Activated naive CD4-positive, alpha-beta T cell treated with anti-CD3 and anti-CD28 coated beads for 36 hours (primary cell): ENCODE measurements at places on chromosomes 11 and 22. TPM values are rescaled to one million over a fixed set of nuclear protein-coding genes. Genes with fewer than 3 reads are reported as not detected.

The SCGB1D2 gene
- total RNA-seq, result not detected

DNA sequence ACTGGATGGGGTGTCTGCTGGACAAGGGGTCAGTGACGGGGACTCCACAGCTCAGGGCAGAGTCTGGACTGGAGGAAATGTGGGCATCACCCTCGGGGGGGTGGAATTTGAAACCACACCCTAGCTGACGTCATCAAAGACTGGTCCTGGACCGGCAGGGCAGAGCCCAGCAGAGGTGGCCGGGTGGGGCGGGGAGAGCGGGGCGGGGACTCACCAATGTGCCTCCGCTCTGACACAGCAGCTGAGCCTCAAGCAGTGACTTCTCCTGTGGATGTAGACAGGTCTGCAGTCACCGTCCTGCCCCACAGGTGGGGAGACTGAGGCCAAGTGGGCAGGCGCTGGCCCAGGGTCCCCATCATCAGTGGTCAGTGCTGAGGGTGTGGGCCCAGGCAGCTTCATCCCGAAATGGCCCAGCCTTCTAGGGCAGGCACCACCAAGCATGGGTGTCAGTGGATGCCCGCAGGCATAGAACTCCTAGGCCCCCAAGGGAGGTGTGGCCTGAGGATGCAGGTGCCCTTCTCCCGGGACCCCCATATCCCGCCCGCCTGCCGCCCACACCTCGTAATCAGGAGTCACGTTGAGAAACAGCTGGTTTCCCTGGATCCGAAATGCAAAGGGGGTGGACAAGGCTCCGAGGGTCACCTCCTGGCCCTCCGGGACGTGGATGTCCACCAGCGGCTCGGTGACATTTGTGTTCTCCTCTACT lies 603 bp downstream of the CDHR5 start:
- H3K4me1 ChIP-seq, result peaks cover 16% of the 10 kb centered on the region
- peaks cover 27% of the 10 kb centered on the region for H3K27me3 ChIP-seq
- DNase-seq, result no peak

The TMEM191C gene
- total RNA-seq, result 0.22 TPM

The VWCE gene
- total RNA-seq, result 6.6 TPM

DNA sequence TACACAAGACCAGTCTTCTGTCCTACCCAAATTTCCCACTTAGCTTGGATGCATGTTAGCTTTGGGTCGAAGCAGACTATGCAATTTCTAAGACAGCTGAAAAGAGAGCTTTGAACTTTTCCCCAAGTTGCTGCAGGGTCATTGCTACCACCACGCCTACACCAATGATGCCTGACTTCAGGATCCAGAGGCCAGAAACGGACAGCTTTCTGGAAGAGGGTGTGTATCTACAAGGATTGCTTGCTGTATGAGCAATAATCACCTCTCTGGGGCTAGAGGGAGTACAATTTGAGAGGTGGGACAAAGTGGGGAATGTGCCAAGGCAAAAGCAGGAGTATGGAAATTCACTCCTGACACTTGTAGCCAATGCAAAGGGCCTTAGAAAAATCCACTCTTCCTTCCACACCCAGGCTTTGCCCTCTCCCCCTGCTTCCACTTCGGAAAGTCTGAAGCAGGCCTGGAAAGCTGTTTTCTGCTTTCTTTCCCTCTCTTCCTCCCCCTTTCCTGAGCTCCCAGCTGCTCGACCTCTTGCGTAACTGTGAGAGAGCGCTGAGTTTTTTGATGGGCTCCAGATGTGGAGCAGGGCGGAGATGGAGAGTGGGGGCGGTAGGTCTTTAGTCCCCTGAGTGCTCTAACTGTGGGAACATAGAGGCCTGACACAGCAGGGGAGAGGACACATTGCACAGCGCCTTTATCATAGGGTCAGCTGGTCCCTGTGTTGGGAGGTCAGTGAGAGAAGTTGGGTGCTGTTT lies 2.1 kb upstream of the PHLDB1 start:
- no peak overlapping the region for H3K4me3 ChIP-seq
- no peak overlapping the region for H3K27ac ChIP-seq
- peaks cover 16% of the 10 kb centered on the region for H3K27me3 ChIP-seq
- H3K4me1 ChIP-seq, result peaks cover 16% of the 10 kb centered on the region

The SLC22A6 gene
- total RNA-seq, result not detected

The TLCD5 gene
- total RNA-seq, result 2.2 TPM

GRCh38 chr11:19345848-19346681 lies 105.3 kb upstream of the E2F8 start:
- DNase-seq, result no peak
- H3K27ac ChIP-seq, result no peak overlapping the region
- H3K27me3 ChIP-seq, result peaks cover 61% of the 10 kb centered on the region

DNA sequence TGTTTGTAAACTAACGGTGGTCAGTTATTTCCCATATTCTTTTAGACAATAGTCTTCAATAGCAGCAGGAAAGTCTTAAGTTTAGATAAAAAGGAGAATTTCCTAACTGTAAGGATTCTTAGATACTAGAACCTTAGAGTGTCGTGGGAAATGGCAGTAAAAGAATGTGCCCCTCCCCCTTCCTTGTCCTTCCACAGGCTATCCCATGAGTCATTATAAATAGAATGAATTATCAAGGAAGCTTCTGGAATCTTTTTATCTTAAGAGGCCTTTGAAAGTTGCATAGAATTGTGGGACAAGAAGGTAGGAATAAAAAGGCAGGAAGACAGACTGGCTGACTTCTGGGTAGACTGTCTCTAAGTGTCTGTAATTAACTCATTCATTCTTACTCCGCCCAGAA lies 165.2 kb upstream of the TBCEL start:
- peaks cover 2% of the 10 kb centered on the region for H3K27me3 ChIP-seq
- no peak for DNase-seq
- no peaks in the 10 kb centered on the region for H3K4me1 ChIP-seq
- no peak overlapping the region for H3K27ac ChIP-seq
- H3K4me3 ChIP-seq, result no peak overlapping the region

The ART1 gene
- total RNA-seq, result not detected

DNA sequence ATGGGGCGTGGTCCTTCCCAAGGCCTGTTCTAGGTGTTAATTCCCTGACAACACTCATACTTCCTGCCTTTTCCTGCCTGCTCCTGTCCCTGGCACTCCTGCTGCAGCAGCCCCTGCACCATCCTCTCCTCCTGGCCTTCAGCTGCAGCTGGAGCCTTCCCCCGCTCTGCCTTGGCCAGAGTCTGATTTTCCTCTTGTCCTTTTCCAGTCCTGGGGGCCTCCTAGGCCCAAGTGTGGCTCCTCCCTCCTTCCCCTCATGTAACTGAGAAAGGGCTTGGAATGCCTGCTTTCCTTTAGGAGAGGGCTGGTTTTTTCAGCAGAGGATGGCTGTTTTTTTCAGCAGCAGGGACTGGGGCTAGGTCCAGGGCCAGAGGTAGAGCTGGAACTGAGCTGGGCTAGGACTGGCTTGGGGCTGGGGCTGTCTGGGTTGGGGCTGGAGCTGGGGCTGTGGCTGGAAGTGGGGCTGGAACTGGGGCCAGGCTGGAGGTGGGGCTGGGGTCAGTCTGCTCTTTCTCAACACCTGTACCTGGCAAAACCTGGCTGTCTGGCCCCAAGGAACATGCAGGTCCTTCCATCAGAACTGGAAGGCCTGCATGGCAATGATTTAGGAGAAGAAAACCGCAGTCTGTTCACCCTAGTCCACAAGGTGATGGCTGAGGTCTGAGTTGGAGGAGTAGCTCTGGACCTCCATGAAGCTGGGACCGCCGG lies 23.6 kb downstream of the ZC3H7B start:
- no peak overlapping the region for H3K27ac ChIP-seq
- no peak overlapping the region for H3K4me3 ChIP-seq
- no peaks in the 10 kb centered on the region for H3K27me3 ChIP-seq
- H3K36me3 ChIP-seq, result peaks cover 22% of the 10 kb centered on the region

DNA sequence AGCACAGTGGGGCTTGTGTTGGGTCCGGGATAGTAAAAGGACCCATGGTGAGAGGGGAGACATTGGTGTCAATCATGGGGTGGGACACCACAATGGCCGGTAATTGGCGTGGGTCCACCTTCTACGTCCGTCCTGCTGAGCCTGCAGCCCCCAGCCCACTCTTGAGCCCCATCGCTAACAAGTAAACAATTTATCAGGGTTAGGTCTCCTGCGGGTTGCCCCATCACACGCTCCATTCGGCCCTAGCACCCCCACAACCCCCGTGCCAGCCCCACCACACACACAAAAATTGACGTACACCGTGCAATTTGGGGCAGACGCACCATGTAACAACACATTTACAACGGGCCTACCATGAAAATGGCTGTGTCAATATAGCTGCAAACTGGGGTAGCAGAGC lies 86.5 kb upstream of the HTATIP2 start:
- H3K27ac ChIP-seq, result no peak overlapping the region
- no peaks in the 10 kb centered on the region for H3K4me1 ChIP-seq
- DNase-seq, result no peak
- H3K36me3 ChIP-seq, result no peaks in the 10 kb centered on the region
- H3K27me3 ChIP-seq, result peaks cover 4% of the 10 kb centered on the region

DNA sequence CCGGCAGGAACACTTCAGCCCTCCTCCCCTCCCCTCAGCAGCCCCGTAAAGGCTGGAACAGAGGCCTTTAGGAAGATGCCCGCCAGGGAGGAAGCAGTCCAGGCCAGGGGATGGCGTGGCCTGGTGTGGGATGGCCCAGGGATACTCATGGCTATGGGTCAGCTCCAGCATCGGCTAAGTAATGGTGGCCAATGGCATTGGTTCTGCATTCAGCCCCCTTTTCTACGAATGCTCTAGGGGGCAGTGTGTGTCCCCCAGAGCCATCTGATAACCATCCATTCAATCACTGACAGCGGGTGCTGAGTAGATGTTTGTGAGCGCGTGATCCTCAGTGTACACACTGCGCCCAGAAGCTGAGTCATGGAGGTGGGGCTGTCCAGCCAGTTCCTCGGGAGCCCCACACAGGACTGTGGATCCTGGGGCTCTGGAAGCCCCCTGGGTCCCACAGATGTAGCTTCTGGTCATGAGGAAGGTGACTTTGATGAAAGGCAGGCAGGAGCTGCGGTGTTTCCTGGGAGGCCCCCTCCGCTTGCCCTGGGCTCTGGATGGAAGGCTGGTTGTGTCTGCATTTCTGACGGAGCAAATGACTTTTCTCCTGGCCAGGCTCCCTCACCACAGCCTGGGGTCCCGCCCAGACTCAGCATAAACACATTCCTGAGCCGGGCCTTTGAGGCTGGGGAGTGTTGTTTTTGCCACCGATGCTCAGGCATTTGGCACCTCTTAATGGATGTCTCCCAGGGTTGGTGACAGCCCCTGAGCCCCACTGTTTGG lies 46.5 kb downstream of the FBLN1 start:
- H3K27ac ChIP-seq, result no peak overlapping the region
- peaks cover 1% of the 10 kb centered on the region for H3K4me1 ChIP-seq
- no peak overlapping the region for H3K4me3 ChIP-seq
- DNase-seq, result no peak

GRCh38 chr22:43883012-43883661 lies 8.7 kb downstream of the PNPLA5 start:
- peaks cover 21% of the 10 kb centered on the region for H3K27me3 ChIP-seq
- H3K4me1 ChIP-seq, result no peaks in the 10 kb centered on the region
- no peaks in the 10 kb centered on the region for H3K36me3 ChIP-seq

DNA sequence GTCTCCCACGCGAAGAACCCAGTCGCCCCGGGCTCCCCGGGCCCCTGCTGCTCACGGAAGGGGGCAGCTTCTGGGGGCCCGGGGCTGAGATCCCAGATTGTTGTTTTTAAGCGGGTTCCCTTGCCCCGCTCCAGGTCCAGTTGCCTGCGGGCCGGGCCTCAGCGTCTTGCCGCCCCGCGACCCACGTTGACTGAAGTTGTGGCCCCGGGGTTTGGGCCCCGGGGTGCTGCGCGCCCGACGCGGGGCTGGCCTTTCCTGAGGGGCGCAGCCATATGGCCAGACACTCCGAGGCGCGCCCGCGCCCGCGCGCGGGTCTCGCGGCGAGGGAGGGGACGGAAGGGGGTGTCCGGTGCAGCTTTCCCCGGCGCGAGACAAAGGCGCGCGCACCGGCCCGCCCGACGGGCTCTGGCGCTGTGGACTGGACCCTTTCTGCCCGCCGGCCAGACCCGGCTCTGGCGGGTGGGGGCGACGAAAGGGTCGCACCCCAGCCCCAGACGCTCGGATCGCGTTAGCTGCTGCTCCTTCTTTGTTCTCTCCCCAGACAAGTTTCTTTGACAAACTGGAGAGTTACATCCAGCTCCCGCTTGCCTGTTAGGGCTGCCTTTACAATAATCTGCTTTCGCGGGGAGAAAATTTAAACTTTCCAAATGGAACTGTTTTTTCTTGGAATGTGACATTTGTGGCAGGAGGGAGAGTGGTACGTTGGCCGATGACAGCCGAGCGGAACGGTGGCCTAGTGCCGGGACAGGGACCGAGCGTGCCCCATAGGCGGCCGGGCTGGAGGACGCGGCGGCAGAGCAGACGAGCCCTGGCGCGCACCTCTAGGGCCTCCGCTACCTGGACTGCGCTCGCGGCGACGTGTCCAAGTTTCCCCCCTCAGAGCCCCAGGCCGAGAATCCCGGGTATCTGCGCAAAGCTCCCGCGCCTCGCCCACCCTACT lies 716 bp downstream of the AMOTL1 start:
- no peaks in the 10 kb centered on the region for H3K36me3 ChIP-seq
- H3K27ac ChIP-seq, result no peak overlapping the region
- peak overlapping the region; percentile 64 for H3K4me3 ChIP-seq
- DNase-seq, result no peak
- H3K27me3 ChIP-seq, result peaks cover 40% of the 10 kb centered on the region
- H3K4me1 ChIP-seq, result peaks cover 12% of the 10 kb centered on the region

- H3K4me1 ChIP-seq, result peaks cover 72% of the 10 kb centered on the region
- H3K4me3 ChIP-seq, result no peak overlapping the region
- DNase-seq, result no peak
- H3K36me3 ChIP-seq, result no peaks in the 10 kb centered on the region
- no peak overlapping the region for H3K27ac ChIP-seq
Observed at GRCh38 chr22:40118979-40119378, 58.7 kb upstream of the TNRC6B start.

DNA sequence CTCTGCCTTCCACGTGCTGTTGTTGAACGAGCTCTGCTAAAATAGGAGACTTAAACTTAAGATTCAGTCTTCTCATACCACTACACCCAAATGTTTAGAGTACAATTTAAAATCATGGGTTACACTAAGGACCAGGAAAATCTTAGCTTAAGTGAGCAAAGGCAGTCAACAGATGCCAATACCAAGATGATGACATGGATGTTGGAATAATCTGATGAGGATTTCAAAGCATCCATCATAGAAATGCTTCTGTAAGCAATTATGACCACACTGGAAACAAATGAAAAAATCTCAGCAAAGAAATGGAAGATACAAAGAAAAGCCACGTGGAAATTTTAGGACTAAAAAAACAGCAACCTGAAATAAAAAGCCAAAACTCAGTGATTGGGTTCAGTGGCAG lies 109.8 kb downstream of the ATXN10 start:
- peaks cover 3% of the 10 kb centered on the region for H3K4me1 ChIP-seq
- H3K36me3 ChIP-seq, result peaks cover 18% of the 10 kb centered on the region
- H3K4me3 ChIP-seq, result no peak overlapping the region
- no peaks in the 10 kb centered on the region for H3K27me3 ChIP-seq
- DNase-seq, result no peak
